NCI-H345 (cell line): ENCODE measurements at places on chromosomes 1 and 21.
A peak's percentile ranks its signal among the peaks of the same experiment; 100 is the strongest.

DNA sequence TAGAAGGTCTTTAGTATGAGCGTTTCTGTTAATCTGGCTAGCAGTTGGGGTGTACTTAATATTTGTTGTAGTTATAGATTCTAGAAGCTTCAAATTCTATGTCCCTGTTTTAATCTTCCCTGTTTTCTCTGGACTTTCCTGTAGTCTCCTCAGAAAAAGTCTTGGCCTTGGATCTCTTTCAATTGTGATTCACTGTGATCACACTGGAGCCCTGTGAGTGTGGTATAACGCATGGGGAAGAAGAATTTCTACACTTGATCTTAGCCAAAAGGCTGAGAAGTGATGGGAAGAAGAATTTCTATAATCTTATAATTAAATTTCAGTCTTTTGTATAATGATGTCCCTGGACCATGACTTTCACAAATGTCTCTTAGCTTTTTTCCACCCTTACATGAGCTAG is 36.7 kb upstream of the COP1 start:
- no peak for DNase-seq

DNA sequence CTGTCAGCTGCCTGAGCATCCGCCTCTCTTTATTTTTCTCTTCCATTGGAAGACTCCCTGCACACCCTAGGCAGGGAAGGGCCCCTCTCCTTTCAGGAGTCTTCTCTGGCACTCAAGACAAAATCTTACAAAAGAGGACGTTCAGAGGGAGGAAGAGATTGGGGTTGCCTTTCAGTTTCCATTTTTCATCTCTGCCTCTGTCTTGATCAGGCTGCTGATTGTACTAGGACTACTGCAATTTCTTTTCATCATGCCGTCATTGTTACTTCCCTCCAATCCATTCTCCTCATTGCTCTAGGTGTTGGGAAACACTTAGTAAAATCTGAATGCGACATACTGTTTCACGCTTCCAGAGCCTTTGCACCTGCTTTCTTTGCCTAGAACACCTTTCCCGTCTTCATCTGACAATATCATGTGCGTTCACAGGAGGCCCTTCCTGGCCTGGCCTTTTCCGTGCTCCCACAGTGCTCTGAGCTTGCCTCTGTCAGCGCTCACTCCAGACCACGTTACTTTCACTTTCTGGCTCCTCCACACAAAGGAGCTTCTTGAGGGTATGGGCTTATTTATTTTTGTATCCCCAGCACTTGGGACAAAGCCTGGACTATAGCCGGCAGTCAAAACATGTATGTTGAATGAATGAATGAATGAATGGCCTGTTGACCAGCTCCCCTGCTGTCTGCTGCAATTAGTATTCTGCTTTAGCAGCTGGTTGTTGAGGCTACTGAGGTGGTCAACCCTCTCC is 10.9 kb downstream of the LRRC71 start:
- no peak for DNase-seq

DNA sequence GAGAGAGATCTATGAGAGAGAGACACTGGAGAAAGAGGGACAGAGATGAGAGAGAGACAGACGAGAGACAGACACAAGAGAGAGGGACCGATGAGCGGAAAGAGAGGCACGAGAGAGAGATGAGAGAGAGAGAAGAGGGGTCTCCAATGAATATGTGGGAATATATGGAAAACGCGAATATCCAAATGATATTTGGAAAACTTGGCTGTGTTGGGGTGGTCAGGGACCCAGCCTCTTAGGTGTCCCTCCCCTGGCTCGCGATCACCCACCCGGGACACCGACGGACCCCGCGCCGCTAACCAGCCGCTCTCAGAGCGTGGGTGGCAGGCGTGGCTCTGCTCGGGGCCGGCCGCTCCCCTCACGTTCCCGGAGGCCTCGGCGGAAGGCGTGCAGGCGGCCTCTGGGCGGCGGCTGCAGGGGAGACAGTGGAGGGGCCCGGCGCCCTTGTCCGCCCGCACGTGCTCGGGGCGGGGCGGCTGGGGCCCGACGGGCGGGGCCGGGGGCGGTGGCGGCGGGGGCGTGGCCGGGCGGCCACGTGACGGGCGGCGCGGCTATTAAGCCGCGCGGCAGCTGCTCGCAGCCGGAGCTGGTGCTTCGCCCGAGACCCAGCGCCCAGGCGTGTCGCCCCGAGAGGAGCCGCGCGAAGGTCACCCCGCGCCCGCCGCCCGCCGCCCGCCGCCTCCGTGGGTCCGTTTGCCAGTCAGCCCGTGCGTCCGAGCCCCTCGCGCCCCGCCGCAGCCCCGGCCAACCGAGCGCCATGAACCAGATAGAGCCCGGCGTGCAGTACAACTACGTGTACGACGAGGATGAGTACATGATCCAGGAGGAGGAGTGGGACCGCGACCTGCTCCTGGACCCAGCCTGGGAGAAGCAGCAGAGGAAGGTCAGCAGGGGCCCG is at the start of gene ACTN2:
TSS of gene ACTN2 (plus strand) at position 583 of the 898 bp plus-strand sequence. CDS start at position 758, 175 bp downstream.
- peak; percentile 73 for DNase-seq

- no peak for DNase-seq
These were observed 1.8 kb upstream of the CSMD2 start for GRCh38 chr1:34166625-34167361.

DNA sequence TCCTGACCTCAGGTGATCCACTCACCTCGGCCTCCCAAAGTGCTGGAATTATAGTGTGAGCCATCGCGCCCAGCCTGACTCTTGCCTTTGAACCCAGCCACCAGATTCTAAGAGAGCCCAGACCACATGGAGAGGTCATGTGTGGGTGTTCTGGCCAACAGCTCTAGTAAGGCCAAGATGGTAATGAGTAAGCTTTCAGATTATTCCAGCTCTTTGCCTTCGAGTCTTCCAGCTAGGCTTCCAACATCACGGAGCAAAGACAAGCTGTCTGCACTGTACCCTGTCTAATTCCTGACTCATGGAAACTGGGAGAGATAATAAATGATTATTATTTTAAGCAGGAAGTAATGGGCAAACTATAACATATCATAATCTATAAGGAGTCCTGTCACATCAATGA is 14.8 kb upstream of the ZFP69B start:
- DNase-seq, result no peak

DNA sequence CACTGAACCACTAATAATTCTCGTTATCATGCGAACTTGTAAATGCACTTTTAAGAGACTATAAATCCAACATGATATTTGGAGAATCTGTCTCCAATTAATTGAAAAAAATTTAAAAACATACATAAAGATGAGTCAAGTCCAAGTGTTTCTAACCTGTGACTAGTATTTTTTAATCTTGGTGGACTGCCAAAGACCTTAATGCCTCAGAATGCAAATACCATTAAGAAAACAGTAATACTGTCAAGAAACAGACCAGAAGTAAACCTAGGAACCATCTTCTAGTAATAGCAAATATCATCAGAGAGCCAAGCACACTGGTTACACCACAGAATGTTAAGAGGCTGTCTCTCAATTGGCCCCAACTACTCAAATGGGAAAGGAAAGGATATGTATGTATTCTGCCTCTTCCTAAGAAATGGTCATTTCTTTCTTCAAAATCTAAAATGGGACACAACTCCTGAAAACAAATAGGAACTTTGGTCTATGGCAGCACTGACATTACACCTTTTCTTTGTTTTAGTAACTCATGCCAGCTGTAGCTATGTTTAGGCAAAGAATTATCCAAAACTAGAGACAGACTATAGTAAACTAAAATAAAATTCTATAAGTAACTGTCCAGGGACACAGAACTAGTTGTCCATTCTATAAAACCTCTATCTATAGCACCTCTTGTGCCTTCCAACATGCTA is 15.8 kb downstream of the SCYL3 start:
- DNase-seq, result no peak

DNA sequence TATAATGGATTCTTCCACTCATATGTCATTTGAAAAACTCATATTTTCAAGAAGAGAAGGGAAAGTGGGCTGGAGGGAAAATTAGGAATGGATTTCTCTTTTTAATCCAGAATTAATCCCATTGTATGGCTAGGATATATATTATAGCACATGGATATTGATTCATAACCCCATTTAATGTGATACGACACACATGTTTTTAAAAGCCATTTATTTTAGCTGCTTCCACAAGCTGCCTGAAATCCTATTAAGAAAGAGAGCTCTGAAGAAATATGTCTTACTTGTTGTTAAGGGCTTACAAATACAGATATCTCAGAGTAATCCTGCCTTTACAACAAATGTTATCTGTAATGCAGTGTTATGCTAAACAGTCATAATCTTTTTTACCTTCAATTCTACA is 598.6 kb downstream of the AMY1C start:
- no peak for DNase-seq

GRCh38 chr1:16165548-16165947 is 9.7 kb upstream of the EPHA2 start:
- no peak for DNase-seq

DNA sequence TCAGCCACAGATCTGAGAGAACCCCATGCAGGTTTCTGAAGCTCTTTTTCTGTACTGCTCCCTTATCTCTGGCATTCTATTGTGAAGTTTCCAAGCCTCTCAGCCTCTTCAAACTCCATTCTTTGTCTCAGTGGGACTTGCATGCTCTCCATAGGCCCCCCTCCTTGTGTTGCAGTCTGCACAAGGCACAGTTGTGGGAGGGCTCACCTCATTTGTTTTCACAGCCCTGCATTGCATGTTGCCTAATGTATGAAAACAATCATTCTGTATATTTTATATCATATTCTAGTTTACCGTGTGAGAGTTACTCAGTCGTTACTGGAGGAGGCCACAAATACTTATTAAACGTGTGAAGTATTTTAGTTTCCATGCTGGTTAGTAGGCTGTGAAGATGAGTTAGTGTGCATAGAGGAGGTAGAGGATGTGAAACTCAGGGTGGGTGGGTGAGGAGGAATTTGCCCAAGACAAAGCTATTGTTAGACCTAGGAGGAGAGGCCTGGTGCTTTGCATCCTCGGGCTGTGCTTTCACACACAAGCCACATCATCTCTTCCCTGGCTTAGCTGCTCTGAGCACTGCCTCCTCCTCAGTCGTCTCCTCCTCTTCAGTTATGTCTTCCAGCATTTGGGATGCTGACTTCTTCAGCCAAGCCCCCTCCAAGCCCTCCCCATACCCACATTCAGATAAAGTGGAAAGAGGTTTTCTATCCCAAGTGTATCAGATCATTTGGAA is 7.8 kb upstream of the CHI3L2 start:
- no peak for DNase-seq

DNA sequence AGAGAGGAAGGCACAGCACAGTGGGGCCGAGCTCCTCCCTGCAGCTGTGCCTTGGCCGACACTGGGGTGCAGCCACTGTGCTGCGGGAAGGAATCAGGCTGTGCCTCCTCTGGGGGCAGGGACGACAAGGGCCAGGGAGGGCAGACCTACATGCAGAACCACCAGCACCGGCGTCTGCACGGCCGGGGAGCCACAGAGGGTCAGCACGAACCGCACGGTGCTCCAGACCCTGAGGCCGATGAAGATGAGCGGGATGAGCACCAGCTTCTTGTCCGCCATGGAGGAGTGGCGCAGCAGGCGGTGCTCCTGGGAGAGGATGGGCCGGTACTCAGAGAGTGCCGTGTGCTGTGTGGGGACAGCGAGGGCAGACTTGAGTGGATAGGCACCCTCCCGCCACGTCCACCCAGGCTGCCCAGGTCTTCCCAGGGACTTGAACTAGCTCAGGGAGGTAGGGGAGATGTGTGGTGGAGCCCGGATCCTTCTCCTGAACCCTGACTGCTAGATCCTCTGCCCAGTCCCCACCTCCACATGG is 23.5 kb downstream of the GPR157 start:
- DNase-seq, result no peak

DNA sequence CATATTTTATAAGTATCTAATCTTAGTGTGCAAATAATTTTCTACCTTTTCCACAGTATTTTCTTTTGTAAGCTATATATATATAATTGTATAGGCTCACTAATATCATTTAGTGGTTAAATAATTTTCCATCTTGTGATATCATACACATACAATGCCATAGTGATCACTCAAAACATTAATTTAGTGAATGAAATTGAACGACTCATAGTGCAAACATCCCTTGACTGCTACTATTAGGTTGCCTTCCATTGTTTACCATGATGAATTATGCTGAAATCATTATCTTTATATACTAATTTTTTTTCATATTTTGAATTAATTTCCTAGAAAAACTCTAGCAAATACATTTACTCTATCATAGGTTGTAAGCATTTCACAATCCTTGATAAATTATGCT is 127.1 kb downstream of the PCNX2 start:
- DNase-seq, result no peak

GRCh38 chr1:150493175-150493574 is 6.0 kb downstream of the TARS2 start:
- DNase-seq, result no peak

GRCh38 chr1:228989992-228990827 is 254.9 kb downstream of the RHOU start:
- peak; percentile 89 for DNase-seq

DNA sequence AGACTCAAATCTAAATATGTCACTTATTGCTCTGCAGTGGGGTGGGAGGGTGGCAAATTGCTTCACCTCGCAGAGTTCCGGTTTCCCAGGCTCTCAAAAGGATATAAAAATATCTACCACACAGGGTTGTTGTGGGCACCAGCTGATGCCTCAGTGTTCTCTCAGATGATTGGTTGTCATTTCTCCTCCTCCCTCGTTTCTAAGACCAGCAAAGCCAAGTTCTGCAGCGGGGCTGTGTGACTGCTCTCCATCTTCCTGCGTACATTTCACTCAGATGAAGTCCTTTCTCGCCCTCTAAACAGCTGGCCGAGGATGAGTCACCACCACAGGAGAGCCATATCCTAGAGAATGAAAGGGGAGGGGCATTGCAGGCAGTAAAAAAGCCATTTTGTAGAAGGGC is 35.0 kb upstream of the VWA5B1 start:
- DNase-seq, result peak; percentile 22

DNA sequence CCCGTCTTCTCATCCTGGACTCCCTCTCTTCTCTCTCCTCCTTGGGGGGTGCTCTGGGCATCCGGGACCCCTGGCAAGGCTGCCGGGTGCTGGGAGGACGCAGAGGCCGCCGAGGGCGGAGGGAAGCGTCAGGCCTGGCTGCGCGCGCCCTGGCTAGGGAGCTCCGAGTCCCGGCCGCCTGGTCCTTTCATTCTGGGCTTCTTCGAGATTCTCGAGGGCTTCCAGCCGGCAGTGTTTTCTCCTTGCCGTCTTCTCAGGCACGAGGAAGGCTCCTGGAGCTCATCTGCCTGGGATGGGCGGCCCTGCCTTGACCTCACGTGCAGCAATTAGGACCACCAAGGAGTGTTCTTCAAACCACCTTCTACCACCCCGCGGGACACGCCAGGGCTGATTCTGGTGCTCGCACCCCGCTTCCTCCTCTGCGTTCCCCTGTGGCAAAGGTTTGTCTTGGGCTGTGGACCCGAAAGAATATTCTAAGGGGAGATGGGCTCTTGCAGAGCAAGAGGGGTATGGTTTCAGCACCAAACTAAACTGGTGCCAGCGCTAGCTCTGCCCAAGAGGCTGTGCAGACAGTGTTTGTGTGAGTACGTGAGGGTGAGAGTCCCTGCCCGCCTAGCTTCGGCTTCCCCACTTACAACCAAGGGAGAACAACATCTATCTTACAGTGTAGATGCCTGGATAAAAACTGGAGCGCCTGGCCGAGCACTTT is 36.5 kb downstream of the PIK3CD start:
- peak; percentile 47 for DNase-seq

DNA sequence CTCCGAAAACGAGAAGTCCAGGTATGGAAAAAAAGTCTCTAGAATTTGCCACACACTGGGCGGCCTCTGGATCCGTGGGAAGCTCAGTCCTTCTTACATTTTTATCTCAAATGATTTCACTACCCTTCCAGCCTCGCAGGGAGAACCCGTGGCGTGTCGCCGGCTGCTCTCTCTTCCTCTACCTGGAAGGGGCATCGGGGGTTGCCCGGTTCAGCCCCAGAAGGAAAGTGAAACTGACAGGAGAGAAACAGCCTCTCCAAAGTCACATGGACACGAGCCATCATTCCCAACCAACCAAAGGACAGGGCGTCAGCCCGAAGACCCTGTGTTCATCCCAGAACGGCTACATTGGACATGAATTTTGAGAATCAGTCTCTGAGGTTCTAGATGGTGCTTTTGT is 182.5 kb downstream of the ADSS2 start:
- DNase-seq, result no peak
